H9 (cell line): ENCODE measurements at places on chromosomes 6 and 20.

DNA sequence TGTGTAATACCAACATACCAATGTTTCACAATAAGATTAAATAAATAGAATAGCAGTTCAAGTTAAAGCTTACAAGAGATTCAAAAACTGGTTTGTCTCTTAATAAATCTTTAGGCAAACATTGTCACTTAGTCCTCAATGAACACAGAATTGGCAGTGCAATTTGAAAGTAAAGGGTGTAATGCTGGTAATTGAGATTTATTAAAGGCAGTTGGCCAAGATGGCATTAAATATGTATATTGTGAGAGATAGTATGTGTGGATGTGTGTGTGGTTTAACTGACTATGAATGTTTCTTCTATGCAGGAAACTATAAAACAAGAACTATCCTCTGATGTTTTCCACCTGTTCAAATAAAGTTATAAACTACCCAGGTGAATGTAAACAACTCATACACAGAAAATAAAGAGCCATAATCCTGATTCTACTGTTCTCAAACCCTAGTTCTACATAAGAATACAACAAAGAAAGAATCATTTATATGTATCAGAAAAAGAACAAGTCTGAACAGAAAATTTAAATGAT, 267.9 kb upstream of the PTCHD4 start:
- no peak for DNase-seq

GRCh38 chr6:16337295-16337975, 99.0 kb downstream of the GMPR start:
- no peak for DNase-seq

DNA sequence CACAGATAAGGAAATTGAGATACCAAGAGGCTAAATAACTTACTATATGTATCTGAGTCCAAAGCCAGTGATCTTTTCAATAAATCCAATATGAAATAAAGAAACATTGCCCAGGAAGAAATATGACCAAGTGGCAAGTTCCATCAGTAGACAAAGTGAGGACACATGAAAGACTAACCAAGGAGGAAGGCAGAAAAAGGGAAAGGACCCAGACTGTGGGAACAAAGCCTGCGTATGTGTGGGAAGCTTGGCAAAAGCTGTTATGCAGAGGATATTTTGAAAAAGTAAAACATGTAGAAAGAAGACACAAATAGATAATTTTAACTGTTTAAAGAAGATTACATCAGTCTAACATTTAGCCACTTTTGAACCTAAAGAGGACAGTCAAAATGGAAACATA, 264.4 kb upstream of the PRDM1 start:
- no peak for DNase-seq

GRCh38 chr6:102981490-102982015, 1588.0 kb downstream of the GRIK2 start:
- no peak for DNase-seq

- DNase-seq, result no peak
These were observed 12.5 kb downstream of the CDC5L start for GRCh38 chr6:44399991-44400390.

DNA sequence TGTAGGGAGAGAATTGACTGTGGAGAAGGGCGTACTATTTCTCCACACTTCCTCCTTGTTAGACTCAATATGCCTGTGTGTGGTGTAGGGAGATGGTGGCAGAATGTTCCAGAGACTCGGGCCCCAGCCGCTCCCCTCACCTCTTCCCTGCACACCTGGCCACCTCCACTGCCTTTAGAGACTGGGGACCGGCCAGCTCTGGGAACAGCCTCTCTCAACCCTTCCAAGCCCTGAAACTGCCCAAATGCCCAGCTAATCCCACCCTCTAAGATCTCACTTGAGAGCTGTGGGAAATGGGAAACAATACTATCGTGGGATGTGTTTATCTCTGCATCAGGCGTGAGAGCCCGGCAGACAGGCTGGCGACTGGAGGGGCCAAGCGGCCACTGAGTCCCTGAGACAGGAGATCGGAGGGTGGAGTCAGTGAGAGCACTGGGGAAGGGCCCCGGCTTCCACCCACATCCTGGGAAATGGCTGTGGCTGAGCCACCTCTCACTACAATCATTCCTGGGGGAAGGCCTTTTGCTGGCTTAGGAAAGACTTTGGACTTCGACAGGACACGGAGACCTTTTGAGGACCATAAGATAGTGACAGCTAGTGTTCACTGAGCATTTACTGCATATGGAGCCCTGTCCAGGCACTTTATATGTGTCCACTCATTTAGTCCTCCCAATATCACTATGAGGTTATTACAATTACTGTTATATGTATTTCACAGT, 31.0 kb upstream of the MRPS18A start:
- no peak for DNase-seq

- DNase-seq, result no peak
These were observed 473.8 kb upstream of the HSF2 start for GRCh38 chr6:121925534-121926255.

- no peak for DNase-seq
These were observed 30.8 kb downstream of the DUSP22 start for GRCh38 chr6:322940-323729.

- DNase-seq, result no peak
These were observed 31.0 kb upstream of the TCFL5 start for GRCh38 chr20:62892348-62893304.

- no peak for DNase-seq
These were observed 420.1 kb downstream of the CDKAL1 start for GRCh38 chr6:20954315-20954714.

GRCh38 chr6:153231048-153231646, 100.1 kb upstream of the RGS17 start:
- DNase-seq, result peak; percentile 76

GRCh38 chr6:53134601-53135235, 13.9 kb downstream of the GCM1 start:
- no peak for DNase-seq

DNA sequence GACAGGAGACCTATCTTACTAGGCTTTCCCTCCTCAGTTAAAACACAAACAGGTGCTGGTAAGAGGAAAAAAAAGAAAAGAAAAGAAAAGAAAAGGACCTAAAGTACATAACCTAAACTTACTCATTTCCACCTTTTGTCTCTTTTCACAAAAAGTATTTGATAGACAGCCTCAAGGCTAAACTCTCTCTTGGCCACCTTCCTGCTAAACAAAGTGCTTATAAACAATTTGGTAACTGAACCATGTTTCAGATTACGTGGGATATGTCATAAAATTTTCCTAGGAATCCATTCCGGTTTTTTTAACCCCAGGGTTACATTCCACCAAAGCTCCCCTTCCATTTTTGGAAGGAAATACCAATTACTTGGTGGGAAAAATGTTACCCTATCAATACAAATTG, 109.0 kb downstream of the PRND start:
- DNase-seq, result no peak

GRCh38 chr6:100153636-100154275, 159.7 kb upstream of the MCHR2 start:
- DNase-seq, result no peak

DNA sequence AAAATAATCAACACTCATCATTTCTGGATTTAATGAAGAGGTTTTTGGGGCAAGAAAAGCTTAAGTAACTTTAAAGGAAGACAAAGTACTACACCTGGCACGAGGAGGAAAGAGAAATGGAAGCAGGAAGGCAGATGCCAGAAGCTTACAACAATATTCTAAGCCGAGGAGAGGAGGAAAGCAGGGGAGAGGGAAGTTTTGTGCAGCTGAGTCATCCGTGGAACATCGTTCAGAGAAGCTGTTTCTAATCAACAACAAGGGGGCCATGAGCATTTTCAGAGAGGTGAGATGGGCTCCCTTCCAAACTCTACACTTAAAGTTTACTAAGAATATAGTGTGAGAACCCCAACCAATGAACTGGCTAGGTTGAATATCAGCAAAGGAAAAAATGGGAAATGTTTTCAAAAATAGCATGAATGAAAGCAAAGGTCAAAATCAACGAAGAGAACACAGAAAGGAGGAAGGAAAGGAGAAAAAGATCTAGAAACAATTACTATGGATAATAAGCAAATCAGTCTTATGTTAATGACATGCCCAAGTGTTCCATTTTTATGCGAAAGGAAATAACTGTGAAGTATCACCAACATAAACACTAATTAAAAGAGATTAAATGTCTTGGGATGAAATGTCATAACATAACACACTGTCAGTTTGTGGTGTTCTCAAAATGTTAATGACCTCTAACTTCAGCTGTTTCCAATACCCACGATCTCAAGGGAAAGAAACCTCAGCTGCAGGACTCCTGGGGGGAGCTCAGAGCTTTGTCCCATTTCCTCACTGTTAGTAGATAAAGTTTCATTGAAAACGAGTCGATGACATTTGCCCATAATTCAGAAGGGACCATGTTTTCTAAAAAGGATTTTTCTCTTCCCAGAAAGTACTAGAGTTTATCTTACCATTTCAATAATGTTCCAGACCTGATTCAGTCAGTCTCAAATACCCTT, 203.4 kb upstream of the STXBP5 start:
- no peak for DNase-seq

DNA sequence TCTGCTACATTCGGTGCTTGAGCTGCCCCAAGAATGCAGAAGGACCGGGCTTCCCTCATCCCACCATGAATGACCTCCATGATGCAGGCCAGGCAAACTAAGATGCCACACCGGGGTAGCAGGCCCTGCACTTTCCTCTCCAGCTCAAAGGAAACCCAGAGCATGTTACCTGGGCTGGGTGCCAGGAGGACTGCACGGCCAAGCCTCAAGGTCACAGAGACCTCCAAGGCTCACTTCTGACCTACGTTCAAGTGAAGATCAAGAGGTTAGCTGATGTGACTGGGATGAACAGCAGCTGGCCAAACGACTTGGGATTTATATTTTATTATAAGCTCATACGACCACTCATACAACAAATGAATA, 501.8 kb downstream of the CD83 start:
- no peak for DNase-seq

DNA sequence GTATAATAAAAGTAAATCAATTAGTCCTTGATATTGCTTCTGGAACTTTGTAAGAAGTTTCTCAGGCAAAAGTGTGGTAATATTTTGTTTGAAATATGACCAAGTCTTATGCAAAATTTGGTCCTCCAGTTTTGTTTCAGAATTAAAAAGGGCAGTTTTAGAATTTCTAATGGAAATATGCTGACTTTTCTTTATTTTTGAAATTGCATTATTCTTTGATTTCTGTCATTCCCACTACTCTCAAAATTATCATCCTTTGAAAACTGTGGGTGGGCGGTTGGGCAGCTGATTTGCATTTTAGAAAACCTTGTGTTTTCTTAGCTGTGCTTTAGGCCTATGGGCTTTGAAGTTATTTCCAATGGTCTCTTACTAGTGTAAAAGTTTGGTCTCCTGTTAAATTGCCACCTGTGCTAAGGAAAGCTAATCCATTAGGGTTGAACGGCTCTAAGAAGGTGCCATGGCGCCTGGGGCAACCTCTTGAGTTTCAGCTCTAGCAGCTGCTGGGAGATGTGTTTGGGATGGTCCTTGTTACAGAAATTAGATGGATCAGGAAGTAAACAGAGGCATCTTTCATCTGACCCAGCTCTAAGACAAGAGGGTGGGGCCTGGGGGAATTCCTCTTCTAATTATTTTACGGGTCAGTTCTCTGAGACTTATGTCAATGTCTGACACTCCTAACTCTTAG, 880.8 kb upstream of the SLC35B3 start:
- DNase-seq, result no peak

GRCh38 chr6:30214657-30214982, 1.4 kb upstream of the TRIM26 start:
- DNase-seq, result no peak

DNA sequence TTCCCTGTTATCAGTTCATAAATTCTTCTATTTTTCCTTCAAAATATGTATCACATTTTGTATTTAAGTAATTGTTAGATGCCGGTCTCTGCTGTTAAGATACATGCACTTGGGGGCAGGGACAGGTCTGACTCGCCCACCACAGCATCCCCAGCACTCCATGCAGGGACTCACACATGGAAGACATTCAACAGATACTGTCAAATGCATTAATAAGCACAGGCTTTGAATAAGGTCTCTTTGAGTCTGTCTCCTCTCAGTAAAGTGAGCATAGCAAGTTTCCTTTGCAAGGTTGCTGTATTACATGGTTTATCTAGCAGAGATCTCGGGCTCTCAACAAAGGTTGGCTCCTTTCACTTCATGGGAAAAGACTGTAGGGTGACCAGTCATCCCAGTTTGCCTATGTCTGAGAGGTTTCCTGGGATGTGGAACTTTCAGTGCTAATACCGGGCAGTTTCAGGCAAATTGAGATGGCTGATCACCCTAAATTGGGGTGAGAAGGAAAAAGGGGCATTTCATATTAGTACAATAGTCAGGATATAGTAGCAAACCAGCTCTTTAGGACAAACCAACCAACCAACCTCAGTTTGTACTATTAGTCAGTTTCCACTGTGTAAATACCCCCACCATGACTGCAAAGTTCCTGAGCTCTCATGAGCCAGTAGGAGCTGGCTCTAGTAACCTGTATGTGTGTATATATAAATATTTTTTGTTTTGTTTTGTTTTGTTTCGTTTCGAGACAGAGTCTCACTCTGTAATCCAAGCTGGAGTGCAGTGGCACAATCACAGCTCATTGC, 15.0 kb downstream of the JPH2 start:
- DNase-seq, result no peak

- DNase-seq, result no peak
These were observed 93.5 kb downstream of the CEBPB start for GRCh38 chr20:50283922-50284810.

DNA sequence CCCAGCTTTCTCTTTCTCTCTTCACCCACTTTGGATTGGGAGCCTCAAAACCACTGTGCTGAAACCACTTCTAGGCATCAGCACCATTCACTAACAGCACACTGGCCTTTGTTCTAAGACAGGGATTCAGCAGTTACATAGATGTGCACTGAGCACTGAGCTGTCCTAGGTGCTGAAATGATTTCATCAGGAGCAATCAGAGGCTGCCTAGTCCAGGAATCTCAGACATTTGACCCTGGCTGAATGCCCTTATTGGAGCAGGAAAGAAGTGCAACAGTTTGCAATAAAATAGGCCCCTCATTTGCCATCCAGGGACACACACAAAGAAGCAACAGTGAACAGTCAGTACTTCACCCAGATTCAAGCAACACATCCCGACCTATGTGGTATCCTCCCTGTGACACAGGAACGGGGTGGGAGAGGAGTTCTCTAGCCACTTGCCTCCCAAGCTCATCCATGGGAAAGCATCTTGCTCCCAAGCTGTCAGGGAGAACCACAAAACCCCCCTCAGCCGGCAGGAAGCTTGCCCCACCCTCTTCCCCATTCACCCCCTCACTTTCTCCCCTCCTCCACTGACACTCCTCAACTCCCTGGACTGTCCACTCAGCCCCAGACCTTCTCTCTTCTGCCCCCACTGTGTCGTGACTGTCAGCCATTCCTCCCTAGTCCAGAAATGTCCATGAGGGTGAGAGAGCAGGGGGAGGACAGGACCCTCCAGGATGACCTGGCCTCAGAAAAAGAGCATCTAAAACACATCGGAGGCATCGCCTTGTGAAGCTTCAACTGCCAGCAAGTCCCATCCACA, 304.4 kb downstream of the PREX1 start:
- DNase-seq, result peak; percentile 66
